HT-29 (cell line): ENCODE measurements at places on chromosomes 3 and 15.

DNA sequence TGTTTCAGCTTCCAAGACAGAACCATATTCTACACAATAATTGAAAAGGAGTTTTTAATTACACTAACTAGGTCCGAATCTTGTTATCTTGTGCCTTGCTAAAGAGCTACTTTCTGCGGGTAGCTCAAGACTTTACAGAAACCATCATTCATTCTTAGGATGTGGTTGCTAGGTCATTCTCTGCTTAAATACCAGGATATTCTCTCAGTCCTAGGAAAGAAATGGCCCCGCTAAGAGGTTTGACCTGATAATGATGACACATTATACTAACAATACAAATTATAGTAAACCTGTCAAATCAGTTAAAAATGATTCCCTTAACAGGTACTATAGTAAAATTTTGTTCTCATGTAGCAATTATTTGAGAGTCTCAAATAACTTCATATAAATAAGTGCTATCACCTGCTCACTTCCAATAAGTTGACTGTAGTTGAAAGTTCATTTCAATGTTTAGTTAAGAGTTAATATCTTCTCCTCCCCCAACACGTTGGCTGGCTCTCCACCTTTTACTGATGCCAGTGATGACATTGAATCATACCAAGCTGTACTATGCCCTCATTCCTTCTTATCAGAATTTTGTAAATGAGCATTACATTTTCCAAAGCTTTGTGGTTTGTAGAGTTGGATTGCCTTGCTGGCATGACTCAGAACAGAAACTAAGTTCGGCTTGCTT lies 3.6 kb upstream of the C3orf85 start:
- peak; percentile 74 for DNase-seq

- DNase-seq, result no peak
Observed at GRCh38 chr3:33526787-33527186, 86.6 kb upstream of the UBP1 start.

GRCh38 chr15:87032295-87032694 lies 952.6 kb downstream of the AGBL1 start:
- no peak for DNase-seq

GRCh38 chr3:18609187-18609586 lies 184.0 kb upstream of the SATB1 start:
- DNase-seq, result no peak

- no peak for DNase-seq
Observed at GRCh38 chr15:27670486-27671209, 428.5 kb downstream of the OCA2 start.

DNA sequence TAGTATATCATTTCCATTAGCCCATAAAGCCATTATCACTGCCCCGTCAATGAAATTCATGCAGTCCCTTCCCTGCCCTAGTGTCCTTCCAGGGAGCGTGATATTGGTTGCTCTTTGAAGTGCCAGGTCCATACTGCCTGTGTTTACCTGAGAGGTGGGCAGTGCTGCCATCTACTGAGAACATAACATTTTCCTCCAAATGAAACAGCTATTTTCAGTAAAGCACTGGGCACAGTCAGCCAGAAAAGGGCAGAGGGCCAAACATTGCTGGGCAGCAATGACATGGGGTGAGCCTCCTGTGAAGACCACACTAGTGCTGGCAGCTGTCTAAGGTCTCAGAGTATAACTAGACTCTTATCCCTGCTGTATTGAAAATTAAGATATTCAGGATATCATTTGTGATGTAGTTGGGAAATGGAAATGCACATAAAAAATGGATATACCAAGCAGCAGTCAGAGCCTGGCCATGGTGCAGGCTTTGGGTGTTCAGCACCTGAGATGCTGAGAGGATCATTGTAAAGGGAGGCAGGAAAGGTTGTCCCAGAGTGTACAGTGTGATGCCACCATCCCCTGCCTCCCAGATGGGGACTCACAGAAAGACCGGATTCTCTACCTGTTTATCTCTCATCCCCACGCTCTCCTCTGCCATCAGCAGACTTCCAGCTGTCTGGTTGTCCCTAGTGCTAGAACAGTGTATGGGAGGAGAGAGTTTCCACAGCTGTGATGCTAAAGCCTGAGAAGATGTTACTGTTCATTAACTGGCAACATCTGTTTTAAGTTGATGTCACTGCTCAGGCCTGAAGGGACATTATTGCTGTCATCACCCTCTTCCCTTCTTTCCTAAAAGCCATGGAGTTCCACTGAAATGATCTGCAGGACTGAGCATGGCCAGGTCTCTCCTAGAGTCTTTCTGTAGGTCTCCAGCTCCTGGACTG lies 108.8 kb downstream of the ARNT2 start:
- peak; percentile 45 for DNase-seq

- DNase-seq, result no peak
Observed at GRCh38 chr3:113255100-113255853, 43.9 kb downstream of the BOC start.

- DNase-seq, result no peak
Observed at GRCh38 chr3:61688307-61688984, 127.1 kb downstream of the PTPRG start.

- no peak for DNase-seq
Observed at GRCh38 chr3:142027300-142027699, 122.0 kb downstream of the TFDP2 start.

- peak; percentile 82 for DNase-seq
Observed at GRCh38 chr3:158727206-158728060, 4.8 kb downstream of the RARRES1 start.

- DNase-seq, result peak; percentile 12
Observed at GRCh38 chr3:52204337-52205073, 6.5 kb downstream of the ALAS1 start.

DNA sequence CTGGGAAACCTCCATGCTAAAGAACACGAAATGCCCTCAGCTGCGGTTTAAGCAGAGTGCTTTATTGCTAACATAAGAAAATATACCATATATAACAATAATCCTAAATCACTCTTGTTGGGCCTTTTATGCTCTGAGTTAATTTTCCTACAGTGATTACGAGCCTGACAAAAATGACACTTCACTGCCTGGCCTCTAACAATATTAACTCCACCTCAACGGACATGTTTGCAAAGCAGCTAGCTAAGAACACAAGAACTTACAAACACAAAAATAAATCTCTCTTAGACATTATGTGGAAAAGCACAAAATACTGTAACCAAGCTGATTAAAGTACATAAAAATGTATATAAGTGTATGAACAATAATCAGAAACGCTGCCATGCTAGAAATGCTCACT lies 40.7 kb downstream of the DLG1 start:
- DNase-seq, result no peak

- DNase-seq, result peak; percentile 34
Observed at GRCh38 chr3:48990636-48991469, 812 bp downstream of the P4HTM start.

GRCh38 chr15:73330206-73331051 lies 38.3 kb downstream of the HCN4 start:
- no peak for DNase-seq

DNA sequence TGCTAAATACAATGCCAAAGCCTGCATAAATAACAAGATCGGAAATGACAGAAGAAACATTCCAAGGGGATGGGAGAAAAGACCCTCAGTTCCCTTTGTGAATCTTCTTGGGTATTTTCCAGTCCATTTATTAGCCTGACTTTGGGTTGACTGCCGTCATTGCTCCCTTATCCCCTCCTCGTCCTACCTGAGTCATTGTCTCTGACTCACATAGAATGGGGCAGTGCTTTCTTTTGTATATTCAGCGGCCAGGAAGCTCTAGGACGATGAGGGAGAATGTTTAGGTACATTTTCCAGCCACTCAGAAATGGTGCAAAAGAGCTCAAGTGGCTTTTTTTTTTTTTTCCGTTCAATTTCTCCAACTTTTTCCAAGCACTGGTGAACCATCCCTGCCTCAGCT lies 71.6 kb downstream of the KAT2B start:
- no peak for DNase-seq

DNA sequence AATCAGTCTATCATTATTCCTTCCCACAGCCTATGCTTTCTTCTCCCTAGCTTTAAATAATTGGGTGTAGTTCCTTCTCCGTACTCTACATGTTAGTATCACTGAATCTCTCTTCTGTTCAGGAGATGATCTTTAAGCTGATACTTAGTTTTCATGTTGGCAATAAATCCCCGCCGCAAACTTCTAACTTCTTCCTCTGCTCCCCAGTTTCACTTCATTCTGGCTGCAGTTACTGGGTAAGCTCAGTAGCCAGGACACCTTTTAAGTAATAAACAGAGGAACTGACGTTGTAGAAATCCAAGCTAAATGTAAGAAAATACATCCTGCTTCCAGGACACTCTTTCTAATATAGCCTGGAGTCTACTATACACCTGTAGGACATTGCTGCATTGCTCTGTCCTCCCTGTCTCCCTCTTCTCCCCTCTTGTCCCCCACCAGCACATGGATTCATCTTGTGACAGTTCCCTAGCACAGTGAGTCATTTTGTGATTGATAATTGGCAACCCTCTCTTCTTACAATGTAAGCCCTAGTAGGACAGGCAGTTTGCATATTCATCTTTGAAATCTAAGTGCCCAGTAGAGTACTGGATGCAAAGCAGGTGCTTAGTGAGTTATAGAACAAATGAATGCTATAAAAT lies 598.2 kb downstream of the UNC13C start:
- no peak for DNase-seq

GRCh38 chr3:68207327-68207726 lies 552.9 kb upstream of the SUCLG2 start:
- no peak for DNase-seq

DNA sequence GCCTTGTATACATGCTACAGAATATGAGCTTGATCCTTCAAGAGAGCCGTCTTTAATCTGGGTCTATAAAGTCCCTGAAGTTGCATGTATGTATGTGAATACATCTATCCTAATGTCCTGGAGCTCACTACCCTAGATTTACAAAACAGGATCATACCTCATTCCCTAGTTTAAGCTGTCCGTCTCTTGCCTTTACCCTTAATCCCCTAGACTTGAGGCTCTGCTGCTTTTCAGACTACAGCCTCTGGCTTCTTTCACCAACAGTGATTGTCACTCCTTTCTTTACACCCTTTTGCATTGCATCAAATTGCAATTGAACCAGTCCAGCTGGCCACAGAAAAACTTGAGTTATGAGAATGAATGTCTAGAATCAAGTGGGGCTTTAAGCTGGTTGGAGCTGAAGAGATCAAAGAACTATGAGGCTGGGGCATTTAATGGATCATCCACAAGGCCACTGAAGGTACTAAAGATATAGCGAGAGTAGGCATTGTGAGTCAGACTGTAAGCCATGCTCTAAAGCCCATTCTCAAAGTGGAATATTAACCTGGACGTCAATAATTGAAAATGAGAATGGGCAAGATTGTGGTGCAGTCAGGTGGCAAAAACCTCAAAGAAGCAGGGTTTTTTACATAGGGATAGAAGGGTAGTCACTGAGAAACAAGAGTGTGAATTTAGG lies 12.3 kb upstream of the PLD1 start:
- no peak for DNase-seq

- DNase-seq, result no peak
Observed at GRCh38 chr15:39242345-39242744, 338.5 kb upstream of the THBS1 start.

DNA sequence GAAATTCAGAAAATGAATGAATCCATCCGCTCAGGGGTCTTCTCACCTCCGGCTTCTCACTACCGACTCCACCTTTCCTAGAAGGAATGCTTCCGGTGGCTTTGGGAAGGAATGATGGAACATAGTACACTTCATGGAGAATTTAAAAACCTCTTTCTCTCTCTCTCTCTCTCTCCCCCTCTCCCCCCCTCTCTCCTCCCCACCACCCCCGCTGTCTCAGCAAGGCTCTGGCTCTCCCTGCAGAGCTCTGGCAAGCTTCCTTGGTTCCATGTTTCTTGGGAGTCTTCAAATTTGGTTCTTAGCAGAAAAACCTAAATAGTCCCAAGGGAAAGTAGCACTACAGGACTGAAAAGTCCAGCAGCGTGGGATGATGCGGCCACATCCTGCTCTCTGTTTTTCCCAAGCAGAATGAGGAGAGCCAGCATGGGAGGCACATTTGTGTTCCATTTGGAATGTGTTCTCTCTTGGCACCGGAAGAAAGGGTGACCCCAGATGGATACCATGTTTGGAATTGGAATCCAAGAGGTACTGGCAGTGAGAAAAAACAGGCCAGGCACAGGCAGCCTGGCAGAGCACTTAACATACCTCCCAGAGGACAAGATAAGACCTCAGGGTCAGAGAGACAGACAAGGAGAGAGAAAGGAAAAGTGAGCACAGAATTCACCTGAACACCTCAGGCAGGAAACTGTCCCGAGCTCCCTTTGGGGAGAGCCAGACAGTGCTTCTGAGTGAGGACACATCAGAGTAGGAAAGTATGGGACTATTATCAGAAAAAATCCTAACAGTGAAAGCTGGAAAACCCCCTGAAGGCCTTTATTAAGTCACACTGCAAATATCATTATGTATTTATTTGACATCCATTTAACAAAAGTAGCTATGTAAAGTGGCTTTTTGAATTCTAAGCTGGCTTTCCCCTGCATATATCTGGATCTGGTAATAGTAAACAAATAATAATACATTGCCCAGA lies at the start of gene POPDC2:
Gene POPDC2 (minus strand): TSS at position 116 of the 967 bp plus-strand sequence. CDS start 166 bp downstream, outside the sequence.
- DNase-seq, result no peak

DNA sequence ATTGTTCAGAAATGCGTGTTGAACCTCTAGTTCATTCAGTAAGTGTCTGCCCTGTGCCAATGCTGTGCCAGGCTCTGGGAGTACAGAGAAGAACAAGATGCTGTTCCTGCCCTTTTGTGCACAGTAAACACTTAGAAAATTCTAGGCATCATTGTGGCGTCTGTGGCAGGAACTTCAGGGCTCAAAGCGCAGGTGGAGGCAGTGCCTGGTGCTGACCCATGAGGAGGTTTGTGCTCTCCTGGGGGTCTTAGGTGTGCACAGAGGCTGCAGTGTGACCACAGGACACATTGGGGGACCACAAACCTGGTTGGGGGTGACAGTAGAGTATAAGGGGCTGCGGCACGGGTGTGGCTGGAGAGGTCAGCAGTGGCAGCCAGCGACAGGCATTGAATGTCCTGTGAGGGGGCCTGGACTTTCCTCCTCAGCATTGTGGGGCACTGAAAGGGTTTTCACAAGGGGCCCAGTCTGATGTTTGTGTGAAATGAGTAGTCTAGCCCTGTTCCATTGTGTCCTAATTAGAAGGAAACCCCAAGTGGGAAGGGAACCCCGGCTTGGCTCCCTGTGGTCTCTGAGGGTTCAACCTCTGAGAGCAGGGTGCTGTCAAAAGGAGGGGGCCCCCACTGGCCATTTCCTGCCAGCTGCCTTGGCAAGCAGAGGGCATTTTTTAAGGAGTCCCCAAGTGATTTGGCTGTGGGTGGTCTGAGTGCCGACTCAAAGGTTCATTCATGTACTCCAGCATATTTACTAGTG lies 20.9 kb downstream of the MRAS start:
- DNase-seq, result no peak

- no peak for DNase-seq
Observed at GRCh38 chr3:63998852-63999754, 24.2 kb downstream of the PSMD6 start.

GRCh38 chr15:53446376-53446775 lies 313.1 kb downstream of the WDR72 start:
- DNase-seq, result no peak

- no peak for DNase-seq
Observed at GRCh38 chr15:81160312-81161159, 26.5 kb downstream of the CFAP161 start.

DNA sequence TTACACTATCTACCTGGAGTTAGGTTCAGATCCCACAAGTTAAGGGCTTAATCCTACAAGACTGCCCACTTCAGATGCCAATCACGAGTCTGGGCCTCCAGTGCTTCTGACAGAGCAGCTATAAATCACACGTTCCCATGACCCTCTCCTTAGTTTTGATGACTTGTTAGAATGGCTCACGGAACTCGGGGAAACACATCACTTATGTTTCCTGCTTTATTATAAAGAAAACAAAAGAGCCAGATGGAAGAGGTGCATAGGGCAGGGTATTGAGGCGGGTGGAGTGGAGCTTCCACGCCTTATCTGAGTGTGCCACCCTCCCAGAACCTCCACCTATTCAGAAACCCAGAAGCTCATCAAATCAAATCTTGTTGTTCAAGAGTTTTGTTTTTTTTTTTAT lies 170.8 kb downstream of the MOBP start:
- DNase-seq, result no peak
